ENCODE measurements at places on chromosomes 12 and 14. TPM values are rescaled to one million over a fixed set of nuclear protein-coding genes. Genes with fewer than 3 reads are reported as not detected.

DNA sequence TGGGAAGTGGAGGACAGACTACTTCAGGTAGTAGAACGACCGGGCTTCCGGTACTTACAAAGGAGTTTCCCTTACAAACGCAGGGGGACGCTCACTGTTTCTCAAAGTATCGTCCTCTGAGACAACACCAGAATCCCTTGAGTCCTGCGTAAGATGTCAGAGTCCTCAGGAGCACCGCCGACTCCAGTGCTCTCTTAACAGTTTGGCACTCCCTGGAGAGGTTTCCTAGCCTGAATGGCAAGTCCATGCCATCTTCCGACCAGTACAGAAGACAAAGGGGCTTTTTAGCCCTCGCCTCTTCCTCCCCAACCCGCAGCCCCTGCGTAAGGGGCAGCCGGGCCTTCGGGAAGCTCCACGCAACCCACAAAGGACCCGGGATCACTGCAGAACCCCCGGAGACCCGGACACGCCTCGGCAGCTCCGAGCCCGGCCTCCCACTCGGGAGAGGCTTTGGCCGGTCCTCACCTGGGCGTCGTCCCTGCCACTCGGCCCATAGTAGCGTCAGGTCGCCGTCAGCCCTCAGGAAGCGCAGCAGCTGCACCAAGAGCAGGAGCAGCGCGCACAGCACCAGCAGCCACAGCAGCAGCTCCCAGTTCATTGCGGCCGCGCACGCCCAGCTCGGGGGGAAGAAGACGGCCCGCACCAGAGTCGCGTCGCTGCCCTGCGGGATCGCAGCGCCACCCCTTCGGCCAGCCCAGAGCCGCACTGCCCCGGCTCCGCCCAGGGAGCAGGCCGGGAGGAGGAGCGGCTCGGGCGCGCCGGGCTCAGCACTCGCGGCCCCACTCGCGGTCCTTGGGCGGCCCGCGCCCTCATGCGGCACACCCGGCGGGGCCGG is at the start of gene DHRS7:
Gene DHRS7, minus strand, starts transcription at position 687 of the 835 bp plus-strand sequence. Its CDS starts 89 bp downstream, at position 598.
- DNase-seq = no peak

DNA sequence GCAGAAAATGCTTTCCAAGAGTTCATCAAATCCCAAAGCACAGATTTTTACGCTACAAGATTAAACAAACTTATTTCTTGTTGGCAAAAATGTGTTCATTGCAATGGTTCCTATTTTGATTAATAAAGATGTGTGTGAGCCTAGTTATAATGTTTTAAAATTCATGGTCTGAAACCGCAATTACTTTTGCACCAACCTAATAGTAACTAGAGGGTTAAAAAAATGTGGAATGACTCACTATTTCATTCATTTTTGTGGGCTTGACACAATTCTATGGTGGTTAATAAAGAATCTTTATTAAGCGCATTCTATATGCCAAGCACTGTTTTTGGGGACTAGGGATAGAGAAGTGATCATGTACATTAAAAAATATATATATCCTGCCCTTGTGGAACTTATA is 38.6 kb upstream of the METAP2 start:
- no peak for DNase-seq

The STAT6 gene
- 32.2 TPM for polyA plus RNA-seq

The TGFB3 gene
- 104 TPM for polyA plus RNA-seq

The SERPINA1 gene
- 0.39 TPM for polyA plus RNA-seq

The ZDHHC22 gene
- polyA plus RNA-seq = 0.87 TPM

- no peak for DNase-seq
Measured at GRCh38 chr14:25226214-25226613, 176.3 kb upstream of the STXBP6 start.

The IL22 gene
- not detected for polyA plus RNA-seq

GRCh38 chr14:103904493-103905107 is 23.7 kb upstream of the TDRD9 start:
- no peak for DNase-seq

Measured in forelimb muscle (tissue), 1 donor.